ENCODE measurements at places on chromosomes 12 and 14.

DNA sequence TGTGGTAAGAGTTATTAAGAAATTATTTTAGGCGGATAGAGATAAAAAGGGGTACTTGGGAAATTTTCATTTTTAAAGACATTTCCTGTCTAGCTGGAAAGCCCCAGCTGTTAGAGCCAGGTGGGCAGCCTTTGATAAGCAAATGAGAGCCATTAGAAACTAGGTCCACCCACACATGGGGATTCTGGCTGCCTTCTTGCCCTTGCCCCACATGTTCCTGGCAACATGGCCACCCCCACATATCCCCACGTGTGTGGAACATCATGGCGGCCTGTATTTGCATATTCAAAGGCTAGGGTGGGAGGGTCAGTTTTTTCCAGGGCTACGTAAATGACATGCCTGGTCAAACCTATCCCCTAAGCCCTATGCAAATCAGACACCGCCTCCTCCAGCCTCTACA, 1382.1 kb downstream of the AACS start:
- DNase-seq: no peak

- no peak for DNase-seq
These were observed 5.1 kb upstream of the CNIH1 start for GRCh38 chr14:54446161-54446693.

DNA sequence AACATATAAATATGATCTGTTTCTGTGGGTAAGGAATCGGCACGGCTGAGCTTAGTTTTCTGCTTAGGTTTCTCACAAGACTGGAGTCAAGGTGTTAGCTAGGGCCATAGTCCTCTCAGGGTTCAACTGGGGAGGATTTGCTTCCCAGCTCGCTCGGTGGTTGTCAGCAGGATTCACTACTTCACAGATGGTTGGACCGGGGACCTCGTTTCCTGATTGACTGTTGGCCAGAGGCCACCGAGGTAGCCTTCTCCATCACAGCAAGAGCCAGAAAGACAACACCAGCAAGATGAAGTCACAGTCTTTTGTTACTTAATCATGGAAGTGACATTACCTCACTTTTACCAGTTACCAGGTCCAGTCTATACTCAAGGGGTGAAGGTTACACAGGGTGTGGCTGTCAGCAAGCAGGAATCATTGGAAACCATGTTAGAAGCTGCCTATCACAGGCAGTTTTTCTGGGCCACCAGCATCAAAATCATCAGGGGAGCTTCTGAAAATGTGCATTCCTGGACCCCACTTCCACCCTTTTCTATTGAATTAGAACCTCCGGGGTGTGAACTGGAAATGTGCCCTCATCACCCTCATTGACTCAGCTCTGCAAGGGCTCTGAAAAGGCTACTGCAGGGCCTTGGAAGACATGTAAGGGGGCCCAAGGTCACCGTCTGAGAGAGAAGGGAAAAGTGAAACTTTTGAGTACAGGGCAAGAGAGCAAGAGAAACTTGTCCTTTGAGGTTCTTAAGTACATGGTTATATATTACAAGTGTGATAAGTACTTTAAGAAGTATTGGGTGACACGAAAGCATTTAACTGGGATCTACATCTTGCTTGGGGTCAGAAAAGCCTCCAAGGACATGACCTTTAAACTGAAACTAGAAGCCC, 10.9 kb downstream of the COPS7A start:
- DNase-seq: no peak

GRCh38 chr14:42002141-42002540, 395.5 kb downstream of the LRFN5 start:
- DNase-seq: no peak

DNA sequence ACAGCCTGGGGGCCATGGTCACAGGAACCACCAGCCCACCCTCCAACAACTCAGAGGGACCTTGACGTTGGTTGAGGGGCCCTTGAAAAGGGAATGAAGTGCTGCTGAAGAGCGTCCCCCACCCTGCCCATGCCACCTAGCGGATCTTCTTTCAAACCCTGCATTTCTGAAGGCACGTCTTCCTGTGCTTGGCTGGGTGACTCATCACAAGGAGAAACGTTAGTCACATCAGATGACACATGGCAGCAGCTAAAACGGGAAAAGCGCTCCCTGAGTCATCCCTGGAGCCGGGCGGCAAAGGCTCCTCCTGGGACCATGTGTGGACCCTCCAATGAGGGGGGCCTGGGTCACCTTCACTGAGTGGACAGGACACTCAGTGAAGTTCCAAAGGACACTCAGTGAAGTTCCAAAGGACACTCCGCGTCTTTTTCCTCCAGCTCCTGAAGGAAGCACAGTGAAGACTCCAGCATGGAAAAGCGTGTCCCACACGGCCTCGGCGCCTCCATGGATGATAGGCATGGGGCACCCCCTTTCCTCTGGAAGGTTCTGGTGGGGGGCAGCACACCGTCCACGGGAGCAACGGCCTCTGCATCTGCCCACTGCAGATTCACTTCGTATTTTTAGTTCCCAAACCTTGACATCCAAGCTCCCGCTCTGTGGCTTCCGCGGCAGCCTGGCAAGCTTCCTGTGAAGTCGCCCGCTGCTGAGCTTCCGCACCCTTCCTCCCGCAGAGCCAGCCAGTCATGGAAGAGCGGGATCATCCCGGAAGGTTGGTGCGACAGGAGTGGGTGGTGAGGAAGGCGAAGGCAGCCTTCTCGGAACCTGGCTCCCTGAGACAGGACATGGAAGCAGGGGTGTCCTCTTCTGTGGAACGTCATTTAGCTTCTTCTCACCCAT, 383.4 kb downstream of the VRK1 start:
- DNase-seq: no peak

DNA sequence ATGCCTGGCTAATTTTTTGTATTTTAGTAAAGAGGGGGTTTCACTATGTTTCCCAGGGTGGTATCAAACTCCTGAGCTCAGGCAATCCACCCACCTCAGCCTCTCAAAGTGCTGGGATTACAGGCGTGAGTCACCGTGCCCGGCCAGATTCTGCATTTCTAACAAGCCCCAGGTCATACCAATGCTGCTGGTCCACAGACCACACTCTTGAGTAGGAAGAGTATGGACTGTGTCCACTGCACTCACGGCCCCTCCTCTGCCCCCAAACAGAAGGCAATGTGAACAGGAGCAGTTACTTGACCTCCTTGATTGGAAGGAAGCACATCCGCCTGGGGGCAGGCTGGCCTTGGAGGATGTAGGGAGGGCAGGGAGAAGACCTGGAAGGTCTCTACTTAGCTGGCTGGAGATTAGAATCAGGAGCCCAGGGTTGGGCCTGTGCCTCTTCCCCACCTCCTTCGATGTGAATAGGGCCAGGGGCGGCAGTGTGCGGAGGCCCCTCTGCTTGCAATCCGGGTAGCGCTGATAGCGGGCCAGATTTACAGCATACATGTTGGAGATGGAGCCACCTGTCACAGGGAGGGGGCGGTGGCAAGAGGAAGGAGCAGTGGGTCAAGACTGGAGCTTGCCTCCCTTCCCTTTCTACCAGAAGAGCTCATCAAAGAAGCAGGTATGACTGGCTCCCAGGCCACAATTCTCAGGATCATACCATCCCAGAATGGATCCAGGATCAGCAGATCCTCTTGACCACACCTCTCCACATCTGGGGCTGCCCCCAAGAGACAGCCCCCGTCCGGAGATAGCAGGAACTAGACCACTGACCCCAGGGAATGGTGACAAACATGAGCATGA, 9.4 kb upstream of the ZNF740 start:
- no peak for DNase-seq

DNA sequence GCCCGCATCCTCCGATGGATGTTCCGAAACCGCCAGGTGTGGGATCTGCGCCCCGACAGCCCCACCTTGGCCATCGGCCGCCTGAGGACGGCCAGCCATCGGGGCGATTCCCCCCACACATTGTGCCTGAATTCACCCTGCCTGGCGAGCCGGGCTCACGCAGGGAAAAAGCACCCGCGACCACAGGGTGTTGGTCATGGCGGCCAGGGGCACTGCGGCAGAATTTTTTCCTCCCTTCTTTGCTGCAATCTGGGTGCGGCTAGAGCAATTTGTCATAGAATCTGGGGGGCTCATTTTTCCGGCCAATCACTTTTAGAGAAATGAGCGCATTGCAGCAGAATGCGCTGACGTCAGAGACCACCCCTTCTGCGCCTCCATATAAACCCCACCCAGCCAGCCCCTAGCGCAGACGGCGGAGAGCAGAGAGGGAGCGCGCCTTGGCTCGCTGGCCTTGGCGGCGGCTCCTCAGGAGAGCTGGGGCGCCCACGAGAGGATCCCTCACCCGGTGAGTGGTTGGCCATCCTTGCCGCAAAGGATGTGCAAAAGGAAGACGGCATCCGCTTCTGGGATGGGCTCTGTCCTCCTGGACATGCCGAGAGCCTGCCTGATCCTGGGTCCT, at the start of gene MEG3:
Gene MEG3 (plus strand): TSS at position 406 of the 619 bp plus-strand sequence.
- DNase-seq: no peak

DNA sequence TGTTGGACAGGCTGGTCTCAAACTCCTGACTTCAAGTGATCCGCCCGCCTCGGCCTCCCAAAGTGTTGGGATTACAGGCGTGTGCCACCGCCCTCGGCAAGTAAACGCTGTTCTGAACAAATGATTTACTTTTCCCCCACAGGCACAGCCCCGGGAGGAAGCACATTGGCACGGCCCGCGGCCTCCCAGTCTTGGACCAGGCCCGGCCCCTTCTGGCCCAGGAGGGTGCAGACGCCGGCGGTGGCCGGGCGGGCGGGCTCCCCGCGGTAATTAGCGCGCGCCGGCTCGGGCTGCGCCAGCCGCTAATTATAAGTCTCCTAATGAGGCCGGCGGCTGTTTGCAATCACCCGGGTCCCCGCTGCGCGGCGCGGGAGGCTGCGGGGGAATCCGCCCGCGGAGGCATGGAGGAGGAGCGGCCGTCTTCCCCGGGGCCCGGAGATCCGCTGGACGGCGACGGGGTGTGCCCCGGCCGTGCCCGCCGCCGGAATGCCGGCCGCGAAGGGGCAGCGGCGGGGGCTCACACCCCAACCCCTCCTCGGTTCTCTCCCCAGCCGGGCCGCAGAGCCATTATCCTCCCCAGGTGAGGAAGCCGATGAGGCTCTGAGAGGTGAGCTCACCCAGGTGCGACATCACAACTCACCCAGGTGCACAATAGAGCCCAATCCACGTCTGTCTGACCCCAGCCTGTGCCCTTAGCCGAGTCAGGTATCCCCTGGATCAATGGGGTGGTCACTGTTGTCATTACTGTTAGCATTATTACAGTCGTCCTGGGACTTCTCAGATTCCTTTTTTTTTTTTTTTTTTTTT, 3.3 kb upstream of the POP5 start:
- peak; percentile 43 for DNase-seq

Data from T follicular helper cell (primary cell).